Activated naive CD4-positive, alpha-beta T cell treated with anti-CD3 and anti-CD28 coated beads, Interleukin-2, amount 50 U/mL, for 72 hours (primary cell): ENCODE measurements at places on chromosomes 1 and 21. TPM values are rescaled to one million over a fixed set of nuclear protein-coding genes. Genes with fewer than 3 reads are reported as not detected.

GRCh38 chr21:44413566-44414290 lies 41.6 kb upstream of the LRRC3 start:
- no peak for DNase-seq

THRAP3 gene
- 96.2 TPM for total RNA-seq

- DNase-seq = no peak
These were observed 696.6 kb upstream of the BRINP3 start for GRCh38 chr1:191174298-191174697.

GRCh38 chr1:203528063-203528462 lies 34.1 kb downstream of the OPTC start:
- DNase-seq = no peak

DNA sequence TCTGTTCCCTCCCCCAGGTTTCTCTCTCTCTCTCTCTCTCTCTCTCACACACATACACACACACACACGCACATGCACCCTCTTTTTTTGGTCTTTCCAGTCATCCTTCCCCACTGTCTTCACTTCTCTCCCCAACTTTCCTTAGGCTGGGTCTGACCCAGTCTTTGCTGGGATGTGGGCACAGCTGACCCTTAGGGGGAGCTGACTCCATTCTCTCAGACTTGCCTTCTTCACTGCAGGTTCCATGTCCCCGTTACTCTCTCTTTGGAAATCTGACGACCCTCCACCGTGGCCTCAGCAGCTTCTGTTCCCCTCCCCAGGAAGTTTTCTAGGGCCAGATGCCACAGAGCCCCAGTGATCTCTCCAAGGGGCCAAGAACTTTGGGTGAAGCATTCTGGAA lies 2.1 kb downstream of the DISP3 start:
- no peak for DNase-seq

HSD3B1 gene
- not detected for total RNA-seq

DNA sequence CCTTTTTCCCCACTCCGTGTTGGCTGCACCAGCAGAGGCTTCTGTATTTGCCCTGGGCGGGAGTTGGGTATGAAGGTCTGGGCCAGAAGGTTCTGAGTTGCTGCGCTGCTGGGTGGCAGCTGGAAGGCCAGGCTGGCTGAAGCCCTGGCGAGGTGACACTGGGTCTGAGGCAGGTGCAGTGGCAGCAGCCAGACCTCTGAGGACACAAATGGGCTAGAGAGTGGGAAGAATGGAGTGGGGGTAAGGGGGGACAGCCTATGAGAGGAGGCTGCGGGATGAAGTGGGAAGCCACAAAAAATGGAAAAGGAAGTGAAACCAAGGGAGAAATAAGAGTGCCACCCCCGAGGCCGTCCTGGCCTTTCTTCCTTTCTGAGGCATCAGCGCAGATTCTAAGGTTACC lies 53.2 kb downstream of the STX6 start:
- no peak for DNase-seq

- DNase-seq = no peak
These were observed 698 bp upstream of the SLC22A15 start for GRCh38 chr1:115975569-115976061.

S100A14 gene
- not detected for total RNA-seq

DYNLT4 gene
- 0.32 TPM for total RNA-seq

GRCh38 chr1:241808265-241808664 lies 39.7 kb upstream of the EXO1 start:
- no peak for DNase-seq

PSMG1 gene
- 62.1 TPM for total RNA-seq

DNA sequence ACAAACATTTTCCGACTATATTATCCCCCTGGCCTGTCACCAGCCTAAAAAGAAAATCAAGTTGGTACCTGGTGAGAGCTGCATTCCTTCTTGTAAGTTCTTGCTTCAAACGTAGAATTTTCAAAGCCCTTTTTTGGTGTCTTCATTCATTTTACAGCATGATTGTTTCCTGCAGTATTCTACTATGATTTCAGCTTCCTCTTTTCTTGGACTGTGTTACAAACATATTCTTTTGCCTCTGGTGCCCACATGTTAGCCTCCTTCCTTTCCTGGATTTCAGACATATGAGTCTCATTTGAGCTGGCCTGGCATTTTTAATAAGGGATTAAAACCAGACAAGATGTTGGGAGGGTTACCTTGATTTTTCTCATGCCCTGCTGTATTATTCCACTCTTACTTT lies 142.5 kb downstream of the PIGK start:
- DNase-seq = no peak

- DNase-seq = no peak
These were observed 735 bp downstream of the CROCC start for GRCh38 chr1:16922466-16922865.

DNA sequence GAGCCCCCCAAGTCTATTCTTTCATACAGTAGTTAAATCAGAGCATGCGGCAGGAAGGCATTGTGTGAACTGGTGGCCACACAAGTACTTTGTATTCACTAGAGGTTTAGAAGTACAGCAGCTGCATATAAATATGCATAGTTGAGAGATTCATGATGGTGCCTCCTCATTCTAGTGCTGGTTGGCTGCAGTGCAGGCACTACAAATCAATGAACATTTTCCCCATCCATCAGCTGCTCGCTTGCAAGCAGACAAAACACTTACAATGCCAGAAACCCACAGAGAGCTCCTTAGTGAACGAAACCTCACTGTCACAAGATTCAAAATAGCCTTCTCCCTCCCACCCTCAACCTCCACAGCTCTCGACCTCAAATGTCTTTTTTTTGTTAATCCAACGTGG lies 726.2 kb downstream of the USP25 start:
- no peak for DNase-seq
